Stimulated activated CD8-positive, alpha-beta memory T cell treated with anti-CD3 and anti-CD28 coated beads, Interleukin-4, amount 100 ng/mL, for 4 hours (primary cell): ENCODE measurements at places on chromosomes 2 and 18.

GRCh38 chr2:143629340-143629739 lies 500.1 kb downstream of the ARHGAP15 start:
- no peak for DNase-seq

- no peak for DNase-seq
Measured at GRCh38 chr2:188042412-188042811, 249.3 kb upstream of the GULP1 start.

DNA sequence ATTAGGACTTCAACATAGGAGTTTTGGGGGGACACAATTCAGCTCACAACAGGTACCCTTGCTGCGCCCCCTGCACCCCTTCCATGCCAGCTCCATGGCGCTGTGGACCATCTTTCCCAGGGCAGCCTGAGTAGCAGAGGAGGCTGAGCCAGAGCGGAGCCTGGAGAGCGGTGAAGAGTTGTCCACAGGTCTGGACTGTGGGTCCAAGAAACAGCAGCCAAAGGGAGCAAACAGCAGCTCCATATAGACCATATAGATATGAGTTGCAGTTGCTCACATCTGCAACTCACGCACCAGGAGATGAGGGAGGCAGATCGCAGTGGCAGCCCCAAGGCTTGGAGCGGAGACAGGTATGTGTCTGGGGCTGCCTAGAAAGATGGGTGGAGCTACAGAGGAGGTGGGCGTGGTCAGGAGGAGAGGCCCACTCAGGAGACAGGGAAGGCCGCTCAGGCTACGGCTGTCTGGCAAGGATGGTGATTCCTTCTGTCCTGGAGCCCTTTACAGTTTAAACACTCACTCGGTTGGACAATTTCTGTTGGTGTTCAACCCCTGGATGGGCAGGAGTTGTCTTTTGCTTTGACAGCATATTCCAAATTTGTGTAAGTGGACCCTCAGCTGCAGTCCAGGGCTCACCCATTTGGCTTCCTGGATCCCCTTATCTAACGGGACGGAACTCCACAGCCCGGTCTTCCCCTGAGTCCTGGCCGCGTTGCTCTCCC lies 155.1 kb downstream of the LPIN1 start:
- no peak for DNase-seq

- no peak for DNase-seq
Measured at GRCh38 chr18:34661464-34662087, 48.5 kb upstream of the DTNA start.

- DNase-seq = no peak
Measured at GRCh38 chr18:57772387-57772799, 30.7 kb downstream of the ATP8B1 start.

DNA sequence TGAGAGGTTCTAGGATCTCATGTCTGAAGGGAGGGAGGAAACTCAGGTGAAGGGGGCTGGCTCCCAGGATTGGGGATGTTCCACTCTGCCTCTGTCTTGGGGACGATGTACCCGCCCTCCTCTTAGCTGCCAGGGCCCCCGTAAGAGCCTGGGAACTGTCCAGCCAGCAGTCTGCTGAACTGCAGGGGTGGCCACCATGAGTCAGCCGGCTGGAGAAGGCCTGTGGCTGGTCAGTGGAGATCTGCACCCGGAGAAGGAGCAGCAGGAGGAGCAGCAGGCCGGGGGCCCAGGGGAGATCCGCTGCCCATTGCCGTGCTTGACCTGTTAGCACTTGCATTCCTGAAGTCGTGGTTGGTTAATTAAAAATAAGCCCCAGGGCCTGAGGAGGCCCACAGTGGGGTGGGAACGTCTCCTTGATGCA lies 180.3 kb downstream of the TFCP2L1 start:
- no peak for DNase-seq
